ENCODE measurements at places on chromosomes 13 and 19.

DNA sequence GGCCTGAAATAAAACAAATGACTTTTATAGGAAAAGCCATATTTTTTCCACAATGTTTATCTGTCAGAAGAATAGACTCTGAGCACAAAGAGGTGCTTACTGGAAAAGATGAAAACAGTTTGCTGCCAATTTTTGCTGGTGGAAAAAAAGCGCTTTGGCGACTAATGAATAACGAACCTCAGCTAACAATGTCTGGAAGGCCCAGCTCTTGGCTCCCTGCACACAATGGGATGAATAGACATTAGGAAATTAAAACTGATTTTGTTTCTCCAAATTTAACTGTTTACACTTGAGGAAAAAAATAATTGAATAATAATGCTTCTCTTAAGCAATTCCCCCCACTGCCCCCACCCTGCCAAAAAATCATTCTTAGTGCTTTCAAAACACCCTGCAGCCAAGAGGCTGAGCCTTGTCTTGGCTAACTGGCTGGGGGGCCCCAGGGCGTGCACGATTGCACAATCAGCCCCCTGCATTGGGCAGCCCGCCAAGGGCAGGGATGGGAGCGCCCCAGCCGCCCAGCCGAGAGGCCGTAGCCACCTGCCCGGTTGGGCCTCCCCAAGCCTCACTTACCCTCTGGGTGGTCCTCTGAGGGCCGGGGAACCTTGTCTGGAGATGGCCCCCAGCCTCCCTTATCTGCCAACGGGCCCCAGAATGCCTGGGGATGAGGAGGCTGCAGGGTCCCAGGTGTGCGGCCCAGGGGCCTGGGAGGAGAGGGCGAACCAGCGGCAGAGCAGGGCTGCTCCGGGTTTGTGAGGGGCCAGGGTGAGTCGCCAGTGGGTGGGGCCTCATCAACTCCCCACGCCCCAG, 16.8 kb downstream of the CEBPG start:
- no peak for DNase-seq

GRCh38 chr13:102983496-102983895, 82.7 kb downstream of the SLC10A2 start:
- DNase-seq, result no peak

DNA sequence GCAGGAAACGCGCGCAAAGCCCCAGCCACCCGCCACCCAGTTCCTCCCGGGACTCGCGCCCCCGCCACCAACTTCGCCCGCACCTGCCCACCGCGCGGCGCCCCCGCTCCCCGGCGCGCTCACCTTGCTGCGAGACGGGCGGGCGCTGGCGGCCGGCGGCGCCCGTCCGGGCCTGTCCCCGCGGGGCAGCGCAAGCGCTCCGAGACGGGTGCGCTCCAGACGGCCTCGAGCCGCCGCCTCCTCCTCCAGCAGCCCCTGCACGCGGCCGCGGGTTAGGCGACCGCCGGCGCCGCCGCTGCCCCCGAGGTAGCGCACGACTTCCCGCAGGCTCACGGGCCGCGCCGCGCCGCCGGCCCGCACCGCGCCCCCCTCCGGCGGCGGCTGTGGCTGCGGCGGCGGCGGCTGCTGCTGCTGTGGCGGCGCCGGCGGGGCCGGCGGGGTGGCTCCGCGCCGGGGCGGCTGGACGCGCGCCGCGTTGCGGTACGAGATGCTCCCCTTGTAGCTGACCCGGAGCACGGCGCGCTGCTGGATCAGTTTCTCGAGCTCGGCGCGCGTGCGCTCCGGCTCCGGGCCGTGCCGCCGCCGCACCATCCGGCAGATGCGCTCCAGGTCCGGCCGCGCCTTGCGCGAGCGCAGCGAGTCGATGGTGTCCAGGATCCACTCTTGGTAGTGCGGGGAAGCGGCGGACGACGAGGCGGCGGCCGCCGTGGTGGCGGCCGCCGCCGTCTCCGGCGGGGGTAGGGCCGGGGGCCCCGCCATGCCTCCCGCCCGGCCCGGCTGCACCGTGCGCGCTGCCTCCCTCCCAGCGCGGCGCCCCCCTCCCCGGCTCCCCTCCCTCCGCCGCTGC, 666 bp downstream of the SAMD1 start:
- DNase-seq, result peak; percentile 33

GRCh38 chr19:42850981-42851717, 28.4 kb downstream of the PSG1 start:
- no peak for DNase-seq

GRCh38 chr19:17235300-17235970, 9.4 kb downstream of the OCEL1 start:
- peak; percentile 56 for DNase-seq

DNA sequence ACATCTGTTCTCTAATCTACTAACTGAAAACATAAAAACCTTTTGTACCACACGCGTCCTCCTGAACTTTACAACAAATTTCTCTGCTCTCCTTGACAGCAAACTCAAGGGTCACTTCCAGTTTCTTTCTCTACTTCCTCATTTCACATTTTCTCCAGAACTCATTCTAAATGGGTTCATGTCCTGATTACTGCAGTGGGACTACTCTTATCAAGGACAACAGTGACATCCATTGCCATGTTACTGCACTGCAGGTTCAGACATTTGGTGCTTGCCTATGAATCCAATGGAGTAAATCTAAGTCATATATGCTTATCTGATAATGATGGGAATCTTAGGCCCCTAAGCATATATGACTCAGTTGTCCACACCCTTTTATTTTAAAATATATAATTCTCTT, 35.3 kb downstream of the FPR3 start:
- no peak for DNase-seq

GRCh38 chr13:112057736-112058518, 9.0 kb upstream of the SOX1 start:
- no peak for DNase-seq

DNA sequence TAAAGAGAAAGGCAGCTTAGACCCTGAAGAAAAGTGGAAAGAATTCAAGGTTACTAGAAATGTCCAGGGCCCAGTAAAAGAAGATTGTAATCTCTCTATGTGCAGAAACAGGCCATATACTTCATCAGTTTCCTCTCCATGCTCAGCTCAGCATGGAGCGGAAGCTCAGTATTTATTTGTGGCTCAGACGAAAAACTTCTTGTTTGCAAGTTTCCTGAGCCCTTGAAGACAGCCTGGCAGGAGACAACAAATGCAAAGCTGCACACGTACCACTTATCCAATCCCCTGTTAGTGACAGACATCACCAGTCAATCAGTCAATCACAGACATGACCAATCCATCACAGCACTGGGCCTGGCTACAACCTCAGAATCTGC, 8.1 kb upstream of the KLF2 start:
- DNase-seq, result no peak

- DNase-seq, result no peak
Observed at GRCh38 chr13:114019367-114019766, 45.5 kb upstream of the C13orf46 start.

GRCh38 chr13:49459580-49459979, 15.5 kb downstream of the SETDB2 start:
- DNase-seq, result no peak

DNA sequence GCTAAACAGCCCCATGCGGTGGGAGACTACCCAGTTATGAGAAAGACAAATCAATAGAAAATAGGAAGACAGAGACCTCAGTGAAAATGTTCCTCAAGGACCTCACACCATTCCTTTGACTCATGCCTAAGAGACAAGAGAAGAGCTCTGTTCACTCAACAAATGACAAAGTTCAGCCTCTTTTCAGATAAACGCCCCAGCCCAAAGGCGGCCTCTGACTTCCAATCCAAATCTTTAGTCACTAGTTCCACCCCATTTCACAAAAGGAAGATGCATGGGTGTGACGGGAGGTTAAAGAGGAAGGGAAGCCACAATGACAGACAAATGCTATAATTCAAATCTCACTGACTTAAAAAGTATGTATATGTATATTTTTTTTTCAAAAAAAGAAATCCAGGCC, 8.1 kb downstream of the CARS2 start:
- DNase-seq, result no peak

DNA sequence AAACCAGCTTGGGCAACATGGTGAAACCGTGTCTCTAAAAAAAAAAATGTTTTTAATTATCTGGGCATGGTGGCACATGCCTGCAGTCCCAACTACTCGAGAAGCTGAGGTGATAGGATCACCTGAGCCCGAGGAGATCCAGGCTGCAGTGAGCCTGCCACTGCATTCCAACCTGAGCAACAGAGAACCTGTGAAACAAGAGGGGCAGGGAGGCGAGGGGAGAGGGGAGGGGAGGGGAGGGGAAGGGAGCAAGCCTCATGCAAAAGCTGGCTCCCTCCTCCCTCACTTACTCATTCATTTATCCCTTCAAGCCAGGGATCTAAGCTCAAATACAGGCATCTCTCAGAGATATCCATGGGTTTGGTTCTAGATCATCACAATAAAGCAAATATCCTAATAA, 8.9 kb downstream of the ATP7B start:
- DNase-seq, result no peak

DNA sequence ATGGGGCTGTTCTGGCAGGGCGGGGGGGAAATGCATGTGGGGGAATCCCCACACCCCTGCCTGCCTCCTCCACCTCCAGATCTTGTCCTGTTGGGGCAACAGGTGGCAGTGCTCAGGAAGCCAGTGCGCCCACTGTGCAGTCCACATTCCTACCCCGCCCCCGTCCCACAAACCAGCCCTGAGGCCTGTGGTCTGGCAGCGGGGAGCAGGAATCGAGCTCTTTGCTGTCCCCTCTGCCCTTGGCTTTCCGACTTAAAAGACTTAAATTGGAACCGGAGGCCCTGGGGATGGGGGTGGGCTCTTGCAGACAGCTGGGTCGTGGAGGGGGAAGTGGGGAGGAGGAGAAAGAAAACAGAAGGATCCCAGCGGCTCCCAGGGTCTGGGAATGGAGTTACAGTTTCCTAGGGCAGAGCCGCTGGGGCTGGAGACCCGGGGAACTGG, 4.3 kb downstream of the NANOS3 start:
- no peak for DNase-seq

GRCh38 chr13:52085421-52085820, 43.5 kb downstream of the NEK5 start:
- no peak for DNase-seq

- no peak for DNase-seq
Observed at GRCh38 chr13:64534302-64534701, 2695.8 kb downstream of the PCDH9 start.

- no peak for DNase-seq
Observed at GRCh38 chr19:46609511-46610412, 8.6 kb downstream of the CALM3 start.

DNA sequence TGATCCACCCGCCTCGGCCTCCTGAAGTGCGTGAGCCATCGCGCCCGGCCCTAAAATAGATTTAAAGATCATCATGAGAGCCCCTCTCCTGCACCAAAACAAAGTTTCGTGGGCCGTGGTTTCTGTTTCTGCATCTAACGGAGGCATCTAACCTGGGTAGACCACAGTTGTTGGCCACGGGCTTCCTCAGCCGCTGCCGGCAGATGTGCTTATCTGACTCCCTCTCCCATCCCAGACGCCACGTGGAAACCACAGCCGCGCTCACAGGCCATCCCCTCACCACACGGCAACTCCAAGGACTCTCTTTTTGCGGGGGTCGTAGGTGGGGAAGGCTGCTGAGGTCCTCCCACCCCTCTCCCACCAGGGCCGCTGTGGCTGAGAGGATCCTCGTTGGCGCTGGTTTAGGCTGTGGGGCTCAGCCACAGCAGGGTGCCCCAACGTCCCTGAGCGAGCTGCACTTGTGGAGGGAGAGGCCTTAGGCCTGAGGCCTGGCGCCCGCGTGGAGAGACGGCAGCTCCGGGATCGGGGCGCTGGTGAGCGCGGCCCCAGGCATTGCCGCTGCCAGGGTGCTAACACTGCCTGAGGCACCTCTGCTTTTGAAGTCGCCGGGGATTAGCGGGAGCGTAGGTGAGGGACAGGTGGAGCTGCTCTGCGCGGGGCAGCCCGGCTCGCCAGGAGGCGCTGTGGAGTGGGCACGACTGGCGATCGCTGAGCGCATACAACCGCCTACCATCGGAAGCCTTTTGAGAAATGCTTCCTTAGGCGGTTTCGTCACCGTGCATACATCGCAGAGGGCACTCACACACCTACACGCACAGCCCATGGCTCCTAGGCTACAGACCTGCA, 8.9 kb downstream of the ZSCAN1 start:
- no peak for DNase-seq

DNA sequence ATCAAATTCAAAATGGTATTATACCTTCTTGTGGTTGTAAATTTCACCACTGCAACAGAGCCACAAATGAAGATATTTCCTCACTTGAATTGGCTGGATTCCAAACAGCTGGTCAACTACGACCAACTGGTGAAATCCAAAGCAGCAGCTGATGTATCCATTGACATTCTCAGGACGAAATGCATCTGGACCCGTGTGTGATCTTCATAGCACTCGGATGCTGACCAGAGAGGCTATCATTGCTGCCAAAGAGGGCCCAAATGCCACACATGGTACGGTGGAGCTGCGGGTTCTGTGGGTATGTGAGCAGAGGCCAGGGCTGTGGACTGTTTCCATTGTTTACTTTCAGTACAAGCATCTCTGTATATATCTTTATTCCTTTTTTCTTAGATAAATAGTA, 25.6 kb upstream of the PCCA start:
- no peak for DNase-seq

All from substantia nigra (tissue), 51 donors.